ENCODE measurements at places on chromosomes 4 and X.
A peak's percentile ranks its signal among the peaks of the same experiment; 100 is the strongest.

- DNase-seq: no peak
Observed at GRCh38 chr4:103012551-103012950, 7.0 kb downstream of the SLC9B1 start.

GRCh38 chr4:181517491-181517890, 725.7 kb upstream of the TENM3 start:
- DNase-seq: no peak

- no peak for DNase-seq
Observed at GRCh38 chr4:150982557-150983233, 32.4 kb downstream of the LRBA start.

DNA sequence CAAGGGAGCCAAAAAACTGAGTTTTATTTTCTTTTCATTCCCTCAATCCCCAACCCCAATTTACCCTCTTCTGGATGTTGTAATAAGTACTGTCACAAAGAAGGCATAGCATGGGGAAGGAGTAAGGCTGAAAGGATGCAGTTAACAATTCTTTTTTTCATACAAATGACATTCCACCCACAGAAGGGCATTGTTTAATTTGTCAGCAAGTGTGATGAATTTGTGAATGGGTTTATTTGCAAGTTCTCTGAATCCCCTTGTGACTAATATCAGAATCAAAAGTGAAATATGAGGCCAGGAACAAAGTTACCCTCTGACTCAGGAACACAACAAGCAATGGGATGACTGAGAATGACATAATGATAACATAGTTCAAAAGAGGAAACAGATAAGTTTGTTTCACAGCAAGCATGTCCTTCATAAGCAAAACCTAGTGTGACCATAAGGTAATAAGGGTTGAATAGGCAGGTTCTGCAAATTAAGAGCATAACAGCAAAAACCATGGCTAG, 2.1 kb downstream of the GEMIN8 start:
- DNase-seq: no peak

DNA sequence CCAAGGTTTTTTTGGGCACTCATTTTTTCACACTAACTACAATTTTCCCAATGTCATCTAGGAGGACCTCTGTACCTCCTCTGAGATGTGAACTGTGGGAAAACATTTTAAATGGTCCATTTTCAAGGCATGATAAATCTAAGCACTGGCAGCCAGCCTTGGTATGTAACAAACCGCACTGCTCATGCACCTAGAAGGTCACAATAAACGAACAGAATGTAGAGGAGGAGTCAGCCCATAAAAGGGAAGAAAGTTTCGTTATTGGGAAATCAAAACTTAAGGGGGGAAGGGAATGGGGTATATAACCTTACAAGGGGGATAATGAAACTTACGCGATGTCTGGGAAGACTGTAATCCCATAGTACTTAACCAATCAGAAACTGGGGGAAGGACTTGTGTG, 16.4 kb downstream of the COX18 start:
- DNase-seq: no peak

GRCh38 chrX:68419975-68420374, 13.3 kb downstream of the OPHN1 start:
- DNase-seq: no peak

DNA sequence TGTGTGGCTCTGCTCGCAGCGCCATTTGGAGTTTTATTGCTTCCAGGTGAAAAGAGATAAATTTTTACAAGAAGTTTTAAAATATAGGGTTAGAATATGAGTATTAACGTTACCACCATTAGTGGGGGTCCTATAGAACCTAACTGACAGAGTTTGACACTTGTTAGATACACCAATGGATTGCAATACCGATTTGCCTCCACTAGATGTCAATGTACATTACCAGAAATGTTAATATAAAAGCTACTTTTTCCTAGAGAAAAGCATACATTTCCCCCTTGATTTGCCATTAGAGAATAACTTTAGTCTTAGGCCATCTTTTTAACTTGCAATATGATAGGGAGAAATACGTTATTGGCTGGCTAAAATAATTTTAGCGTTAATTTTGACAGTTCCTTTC, 108.4 kb downstream of the LINC00632 start:
- peak; percentile 3 for DNase-seq

- DNase-seq: no peak
Observed at GRCh38 chr4:28350485-28350884, 1489.8 kb downstream of the STIM2 start.

GRCh38 chr4:148061141-148061481, 329.2 kb downstream of the ARHGAP10 start:
- no peak for DNase-seq

- DNase-seq: no peak
Observed at GRCh38 chr4:92501456-92501855, 197.7 kb downstream of the GRID2 start.

GRCh38 chrX:99909946-99910345, 500.1 kb downstream of the PCDH19 start:
- DNase-seq: no peak

GRCh38 chr4:6803246-6803645, 20.7 kb downstream of the KIAA0232 start:
- no peak for DNase-seq

GRCh38 chr4:152523731-152524130, 12.2 kb downstream of the FBXW7 start:
- DNase-seq: no peak

GRCh38 chrX:78708262-78708661, 39.3 kb upstream of the LPAR4 start:
- no peak for DNase-seq

DNA sequence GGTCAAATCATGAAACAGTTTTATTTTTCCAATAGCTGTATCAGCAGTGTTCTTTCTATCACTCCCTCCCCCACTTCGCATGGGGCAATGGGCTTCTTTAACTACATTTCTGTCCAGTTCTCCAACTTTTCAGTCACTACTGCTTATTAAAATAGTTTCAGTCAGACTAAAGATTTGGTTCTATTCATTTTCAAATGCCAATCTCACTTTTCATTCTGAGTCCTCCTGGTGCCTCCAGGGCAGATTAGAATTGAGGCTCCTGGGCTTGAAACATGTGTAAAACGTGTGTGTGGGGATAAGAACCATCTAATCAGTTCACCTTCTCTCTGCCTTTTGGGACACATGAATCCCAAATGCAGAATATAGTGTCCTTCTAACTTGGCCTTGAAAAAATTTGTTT, 3.5 kb upstream of the BEX3 start:
- DNase-seq: no peak

DNA sequence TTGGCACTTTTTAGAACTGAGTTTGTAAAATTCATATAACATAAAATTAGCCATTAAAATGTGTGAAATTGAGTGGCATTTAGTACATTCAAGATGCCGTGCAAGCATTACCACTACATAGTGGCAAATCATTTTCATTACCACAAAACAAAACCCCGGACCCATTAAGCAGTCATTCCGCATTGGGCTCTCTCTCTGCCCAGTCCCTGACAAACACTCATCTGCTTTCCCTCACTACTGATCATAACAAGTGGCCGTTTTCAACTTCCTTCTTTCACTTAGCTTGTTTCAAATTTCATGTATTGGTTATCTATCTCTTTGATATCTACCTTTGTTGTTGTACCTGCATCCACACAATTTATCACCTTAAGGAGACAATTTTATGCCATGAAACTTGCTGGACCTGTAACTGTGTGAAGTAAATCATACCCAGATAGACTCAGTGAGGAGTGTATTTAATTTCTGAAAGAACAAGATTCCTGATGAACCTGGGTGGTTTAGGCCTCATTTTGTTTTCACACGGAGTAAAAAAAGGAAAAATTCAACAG, 202.1 kb downstream of the OR13H1 start:
- DNase-seq: no peak

- DNase-seq: no peak
Observed at GRCh38 chrX:65406532-65406931, 128.1 kb downstream of the LAS1L start.

- DNase-seq: no peak
Observed at GRCh38 chr4:150464523-150464922, 117.4 kb upstream of the MAB21L2 start.

DNA sequence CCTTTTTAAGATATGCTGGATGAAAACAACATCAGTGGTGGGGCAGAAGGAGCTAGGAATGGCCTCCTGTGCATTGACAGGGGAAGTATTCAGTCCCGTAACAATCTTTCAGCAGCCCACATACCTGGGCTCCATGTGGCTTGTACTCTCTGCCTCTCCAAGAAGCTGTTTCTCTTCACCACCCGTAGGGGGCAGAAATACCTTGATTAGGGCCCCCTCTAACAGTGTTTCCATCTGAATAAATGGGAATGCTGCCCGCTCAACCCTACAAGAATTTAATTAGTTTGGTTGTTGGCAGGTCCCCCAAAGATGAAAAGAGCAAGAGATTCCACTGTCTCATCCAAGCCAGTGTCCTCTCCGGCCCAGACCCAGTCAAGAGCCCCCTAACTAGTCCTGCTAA, 155.2 kb downstream of the SMIM20 start:
- no peak for DNase-seq

- DNase-seq: no peak
Observed at GRCh38 chr4:86256086-86256485, 103.8 kb downstream of the MAPK10 start.

DNA sequence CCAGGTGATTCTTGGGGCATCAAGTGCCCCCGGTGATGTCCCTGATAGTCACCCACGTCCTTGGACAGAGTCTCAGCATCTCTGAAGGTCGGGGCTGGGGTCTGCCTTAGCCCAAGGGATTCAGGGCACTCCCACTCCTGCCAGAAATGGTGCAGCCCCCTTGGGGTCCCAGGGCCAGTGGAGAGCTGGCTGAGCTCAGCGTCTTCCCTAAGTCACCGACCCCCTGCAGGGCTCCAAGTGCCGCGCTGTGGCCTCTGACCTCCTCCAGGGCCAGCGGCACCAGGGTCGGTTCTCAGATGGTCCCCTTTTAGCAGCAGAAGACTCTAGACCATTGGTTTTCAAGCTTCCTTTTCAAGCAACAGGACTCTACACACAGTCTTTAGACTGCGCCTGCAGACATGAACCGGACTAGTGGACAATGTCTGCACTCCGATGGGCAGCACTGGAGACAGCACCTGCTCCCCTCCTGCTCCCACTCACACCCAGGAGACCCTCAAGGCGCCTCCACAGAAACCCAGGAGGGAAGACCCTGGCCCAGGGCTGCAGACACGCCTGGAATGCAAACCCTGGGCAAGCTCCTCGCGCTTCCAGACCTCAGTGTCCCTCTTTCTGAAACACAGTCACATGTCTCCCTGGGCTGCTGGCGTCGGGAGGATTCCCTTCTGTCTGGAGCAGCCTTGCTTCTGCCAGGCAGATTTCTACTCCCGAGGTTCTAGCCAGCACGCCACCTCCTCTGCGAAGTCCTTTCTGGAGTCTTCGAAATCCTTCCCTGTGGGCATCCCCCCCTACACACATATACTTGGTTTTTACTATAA, 53.9 kb downstream of the ABLIM2 start:
- no peak for DNase-seq

- DNase-seq: no peak
Observed at GRCh38 chr4:153480704-153481103, 14.5 kb downstream of the TMEM131L start.

- no peak for DNase-seq
Observed at GRCh38 chrX:23838953-23839352, 56.0 kb downstream of the SAT1 start.

GRCh38 chrX:154056770-154057241, 37.1 kb upstream of the IRAK1 start:
- no peak for DNase-seq

DNA sequence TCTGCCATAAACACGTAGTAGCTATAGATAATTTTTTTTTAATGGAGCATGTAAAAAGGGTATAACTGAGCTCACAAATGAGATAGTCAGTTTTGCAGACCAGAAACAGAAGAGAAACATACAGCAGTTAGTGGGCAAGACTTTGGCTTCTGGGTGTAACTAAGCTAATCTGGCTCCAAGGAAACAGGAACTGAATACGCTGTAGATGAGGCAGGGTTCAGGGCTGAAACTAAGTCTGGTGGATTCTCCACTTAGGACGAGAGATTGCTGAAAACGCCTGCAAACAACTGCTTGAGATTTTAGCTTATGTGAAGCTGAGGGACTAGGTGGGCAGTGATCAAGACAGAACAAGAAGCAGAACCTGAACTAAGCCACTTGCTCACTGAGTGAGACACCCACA, 91.7 kb downstream of the SMIM20 start:
- DNase-seq: no peak

GRCh38 chr4:69584135-69584534, 55.3 kb downstream of the UGT2A2 start:
- no peak for DNase-seq

- no peak for DNase-seq
Observed at GRCh38 chr4:100954046-100954445, 393.3 kb downstream of the PPP3CA start.

DNA sequence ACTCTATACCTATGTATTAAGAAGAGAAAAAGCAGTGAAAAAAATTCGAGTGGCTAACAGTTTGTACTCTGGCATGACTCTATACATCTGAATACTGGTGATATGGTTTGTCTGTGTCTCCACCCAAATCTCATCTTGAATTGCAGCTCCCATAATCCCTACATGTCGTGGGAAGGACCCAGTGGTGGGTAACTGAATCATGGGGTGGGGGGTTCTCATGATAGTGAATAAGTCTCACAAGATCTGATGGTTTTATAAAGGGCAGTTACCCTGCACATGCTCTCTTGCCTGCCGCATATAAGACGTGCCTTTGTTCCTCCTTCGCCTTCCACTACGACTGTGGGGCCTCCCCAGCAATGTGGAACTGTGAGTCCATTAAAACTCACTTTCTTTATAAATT, 70.4 kb downstream of the LRBA start:
- no peak for DNase-seq

- DNase-seq: no peak
Observed at GRCh38 chr4:4780729-4781244, 78.7 kb upstream of the MSX1 start.

DNA sequence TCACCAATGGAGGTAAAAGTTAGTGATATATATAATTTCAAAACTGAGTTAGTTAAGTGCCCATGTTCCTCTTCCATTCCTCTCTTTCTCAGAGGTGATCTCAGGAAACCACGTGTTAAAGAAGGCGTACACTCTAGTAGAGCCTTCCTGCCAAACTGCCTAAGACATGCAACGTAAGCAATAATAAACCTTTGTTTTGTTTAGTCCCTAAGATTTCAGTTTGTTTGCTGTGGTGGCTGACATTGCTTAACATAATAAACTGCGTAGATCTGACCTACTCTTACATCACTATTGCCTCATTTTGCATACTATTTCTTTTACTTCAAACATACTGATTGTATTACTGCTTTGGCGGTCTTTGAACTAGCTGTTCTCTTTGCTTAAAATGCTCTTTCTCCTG, 99.2 kb downstream of the JADE1 start:
- DNase-seq: no peak

- no peak for DNase-seq
Observed at GRCh38 chrX:46670316-46670715, 88.6 kb downstream of the SLC9A7 start.

GRCh38 chr4:26290321-26290720, 30.5 kb upstream of the RBPJ start:
- no peak for DNase-seq

- no peak for DNase-seq
Observed at GRCh38 chr4:7239844-7240243, 47.5 kb downstream of the SORCS2 start.

- DNase-seq: no peak
Observed at GRCh38 chr4:16952462-16952871, 54.0 kb upstream of the LDB2 start.

GRCh38 chrX:38664285-38664684, 102.9 kb downstream of the TSPAN7 start:
- DNase-seq: peak; percentile 27
